Muscle of leg (tissue), 16 donors: ENCODE measurements at places on chromosomes 7 and 10. TPM values are rescaled to one million over a fixed set of nuclear protein-coding genes. Genes with fewer than 3 reads are reported as not detected.

The VDAC2 gene
- 310 TPM for polyA plus RNA-seq

The SFTPA1 gene
- 3.1 TPM for polyA plus RNA-seq

The MSMB gene
- not detected for polyA plus RNA-seq

- no peak for DNase-seq
These were observed 5.5 kb upstream of the MDFIC start for GRCh38 chr7:114916261-114916892.
